Ureter (tissue), 1 donor: ENCODE measurements at places on chromosomes 3 and 15. TPM values are rescaled to one million over a fixed set of nuclear protein-coding genes. Genes with fewer than 3 reads are reported as not detected.

Gene ARL8B
- total RNA-seq: 70.4 TPM

Gene CDHR4
- 0.62 TPM for total RNA-seq

Gene CATSPER2
- total RNA-seq: 17.2 TPM

Gene C3orf22
- not detected for total RNA-seq

Gene CASR
- 0.08 TPM for total RNA-seq

Gene TM4SF1
- 58.1 TPM for total RNA-seq

Gene GABRR3
- 0.10 TPM for total RNA-seq

Gene CHRNA7
- total RNA-seq: 8.3 TPM

Gene CD86
- 3.0 TPM for total RNA-seq

Gene PCSK6
- 14.5 TPM for total RNA-seq

Gene CD80
- total RNA-seq: 0.26 TPM

Gene CPB1
- not detected for total RNA-seq

Gene BCHE
- 24.3 TPM for total RNA-seq

Gene DPPA4
- total RNA-seq: 0.55 TPM

Gene COL6A5
- total RNA-seq: not detected

Gene PIK3CB
- 41.5 TPM for total RNA-seq

Gene BOC
- 79.6 TPM for total RNA-seq

Gene CHDH
- 0.60 TPM for total RNA-seq

Gene OR5K2
- not detected for total RNA-seq

Gene VGLL3
- 51.7 TPM for total RNA-seq

Gene SV2B
- 2.3 TPM for total RNA-seq

Gene SNRPN
- 121 TPM for total RNA-seq
